Aorta (tissue), 5 donors: ENCODE measurements at places on chromosomes 3 and 15. TPM values are rescaled to one million over a fixed set of nuclear protein-coding genes. Genes with fewer than 3 reads are reported as not detected.

XYLB gene
- total RNA-seq = 6.2 TPM

HYAL1 gene
- total RNA-seq = 9.3 TPM

UROC1 gene
- total RNA-seq = not detected

DGKG gene
- total RNA-seq = 12.8 TPM

WDR5B gene
- 4.3 TPM for total RNA-seq

AVEN gene
- 18.1 TPM for total RNA-seq

CCDC9B gene
- 59.6 TPM for total RNA-seq

DYNC1LI1 gene
- 32.2 TPM for total RNA-seq

GHSR gene
- total RNA-seq = not detected

RETNLB gene
- not detected for total RNA-seq

SLC12A1 gene
- total RNA-seq = 0.81 TPM

MBNL1 gene
- total RNA-seq = 689 TPM

SEMA3G gene
- 12.5 TPM for total RNA-seq

IL17RC gene
- 33.8 TPM for total RNA-seq

RTP4 gene
- total RNA-seq = 1.8 TPM

FOXB1 gene
- total RNA-seq = not detected

TNNC1 gene
- total RNA-seq = 2.6 TPM

CCR9 gene
- total RNA-seq = not detected

LSAMP gene
- total RNA-seq = 0.88 TPM

ESYT3 gene
- total RNA-seq = 2.7 TPM

FBXL2 gene
- total RNA-seq = 21.9 TPM

ARGFX gene
- total RNA-seq = not detected

GHRL gene
- total RNA-seq = 1.6 TPM

SLCO2A1 gene
- 96.8 TPM for total RNA-seq

GOLGA6L7 gene
- total RNA-seq = not detected

SLC28A2 gene
- total RNA-seq = not detected

SCG3 gene
- total RNA-seq = not detected

HRG gene
- not detected for total RNA-seq

LDHAL6B gene
- total RNA-seq = not detected

CCRL2 gene
- total RNA-seq = 5.1 TPM
